ENCODE measurements at places on chromosomes 13 and 19.
A peak's percentile ranks its signal among the peaks of the same experiment; 100 is the strongest.

- no peak for DNase-seq
Measured at GRCh38 chr13:93446238-93446637, 219.6 kb downstream of the GPC6 start.

- no peak for DNase-seq
Measured at GRCh38 chr13:51034906-51035305, 76.2 kb downstream of the C13orf42 start.

GRCh38 chr19:10936661-10937084, 8.1 kb downstream of the TIMM29 start:
- DNase-seq, result no peak

- DNase-seq, result no peak
Measured at GRCh38 chr13:66501181-66501580, 729.0 kb downstream of the PCDH9 start.

GRCh38 chr19:58325311-58326022, 1.3 kb upstream of the ZSCAN22 start:
- no peak for DNase-seq

DNA sequence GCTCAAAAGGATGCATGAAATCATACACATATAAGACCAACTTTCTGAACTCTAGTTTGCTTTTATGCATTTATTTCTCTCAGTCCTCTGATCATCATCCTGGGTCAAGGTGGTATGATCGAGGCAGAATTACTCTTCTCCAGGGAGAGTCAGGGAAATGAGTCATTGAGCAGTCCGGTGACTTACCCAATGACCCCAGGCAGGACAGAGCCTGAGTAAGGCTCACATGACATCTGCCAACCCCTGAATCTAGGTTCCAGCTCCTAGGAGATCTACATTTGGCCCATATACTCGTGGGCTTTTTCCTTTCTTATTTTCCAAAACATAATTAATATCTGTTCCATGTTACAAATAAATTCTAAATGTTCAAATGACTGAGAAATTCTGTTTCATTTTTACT, 502.3 kb downstream of the FOXO1 start:
- DNase-seq, result no peak

DNA sequence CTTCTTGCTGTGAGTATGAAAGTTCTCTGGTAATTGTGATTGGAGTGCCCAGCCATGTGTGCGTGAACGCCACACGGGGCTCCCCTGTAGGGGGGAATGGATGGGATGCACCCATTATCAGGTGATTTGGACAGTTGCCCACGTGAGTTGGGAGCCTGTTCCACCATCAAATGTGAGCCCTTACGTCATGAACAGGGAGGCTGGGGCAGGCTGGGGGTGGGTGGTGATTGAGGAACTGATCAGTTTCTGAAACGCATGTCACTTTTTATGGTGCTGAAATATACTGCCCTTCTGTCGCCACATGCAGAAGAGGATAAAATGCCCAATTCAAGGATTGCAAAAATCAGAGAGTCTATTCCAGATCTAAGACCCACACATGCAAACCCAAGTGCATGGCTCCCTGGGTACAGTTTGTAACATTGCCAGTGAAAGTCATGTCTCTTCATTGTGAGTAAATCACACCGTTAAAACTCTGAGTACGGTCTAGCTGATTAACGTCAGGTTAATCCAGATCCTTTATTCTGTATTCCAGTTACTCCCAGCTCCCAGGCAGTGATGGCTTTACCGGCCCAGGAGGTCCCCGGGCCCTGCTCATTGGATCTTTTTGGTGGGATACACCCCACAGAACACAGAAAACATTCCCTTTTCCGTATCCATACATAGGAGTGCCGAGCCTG, 90.2 kb downstream of the RAB20 start:
- no peak for DNase-seq

DNA sequence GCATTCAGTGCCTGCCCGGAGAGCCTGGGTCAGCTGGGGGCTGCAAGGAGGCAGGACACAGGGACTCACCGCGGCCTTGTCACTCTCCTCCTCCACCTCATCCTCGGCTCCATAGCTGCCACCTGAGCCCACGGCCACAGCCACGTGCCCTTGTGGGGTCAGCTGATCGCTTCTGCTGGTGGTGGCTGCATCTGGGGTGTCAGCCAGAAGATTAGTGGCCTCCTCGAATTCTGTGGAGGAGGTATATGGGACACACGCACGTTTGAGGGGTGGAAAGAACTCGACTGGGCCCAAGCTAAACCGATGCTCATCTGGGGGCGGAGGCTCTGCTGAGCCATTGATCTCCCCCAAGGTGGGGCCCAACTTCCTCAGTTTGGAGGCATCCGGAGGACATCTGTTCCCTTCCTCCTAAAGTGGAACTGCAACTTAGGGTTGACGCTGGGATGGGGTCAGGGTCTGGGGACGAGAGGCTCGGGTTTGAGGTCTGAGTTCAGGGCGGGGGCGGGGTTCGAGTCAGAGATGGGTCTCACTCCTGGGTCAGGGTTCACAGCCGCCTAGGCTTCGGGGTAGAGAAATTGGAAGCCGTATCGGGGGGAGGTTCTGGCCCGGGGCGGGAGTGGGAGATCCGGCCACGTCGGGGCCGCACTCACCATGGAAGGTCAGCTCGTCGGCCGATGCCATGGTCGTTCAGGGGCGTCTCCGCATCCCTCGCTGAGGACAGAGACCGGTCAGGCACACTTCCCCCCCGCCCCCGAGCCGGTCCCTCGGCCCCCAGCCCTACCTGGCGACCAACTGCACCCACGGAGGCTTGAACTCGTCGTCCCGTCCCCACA, 493 bp downstream of the YIPF2 start:
- peak; percentile 51 for DNase-seq

GRCh38 chr13:61918841-61919240, 503.2 kb upstream of the PCDH20 start:
- DNase-seq, result no peak

- no peak for DNase-seq
Measured at GRCh38 chr13:72798817-72799216, 16.9 kb downstream of the PIBF1 start.

DNA sequence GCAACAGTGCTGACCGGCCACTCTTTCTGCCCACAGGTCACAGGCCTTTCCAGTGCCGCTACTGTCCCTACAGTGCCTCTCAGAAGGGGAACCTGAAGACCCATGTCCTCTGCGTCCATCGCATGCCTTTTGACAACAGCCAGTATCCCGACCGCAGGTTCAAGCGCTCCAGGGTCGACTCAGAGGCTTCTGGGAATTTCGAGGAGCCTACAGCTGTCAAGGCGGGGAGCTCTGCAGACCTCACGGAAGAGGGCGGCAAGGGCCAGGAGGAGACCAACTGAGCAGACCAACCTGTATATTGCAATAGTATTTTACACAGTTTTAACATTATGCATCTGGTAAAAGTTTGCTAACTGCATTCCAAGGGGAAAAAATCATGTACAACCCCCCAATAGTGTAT, 338.5 kb downstream of the ZNF536 start:
- no peak for DNase-seq

All from frontal cortex (tissue), 4 donors.